ENCODE measurements at places on chromosomes 7 and 10.
A peak's percentile ranks its signal among the peaks of the same experiment; 100 is the strongest.

DNA sequence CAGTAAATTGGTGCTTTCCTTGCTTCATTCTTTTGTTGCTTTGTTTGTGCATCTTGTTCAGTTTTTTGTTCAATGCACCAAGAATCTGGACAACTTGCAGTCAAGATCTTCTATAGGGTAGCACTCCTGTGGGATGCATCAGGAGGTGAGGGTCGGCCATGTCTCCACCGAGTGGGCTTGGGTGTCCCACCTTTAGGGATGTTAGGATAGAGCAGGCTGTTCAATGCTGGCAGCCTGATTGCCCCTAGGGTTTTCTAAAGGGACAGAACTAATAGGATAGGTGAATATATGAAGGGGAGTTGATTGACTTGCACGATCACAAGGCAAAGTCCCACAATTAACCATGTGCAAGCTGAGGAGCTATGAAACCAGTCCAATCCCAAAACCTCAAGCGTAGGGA, 109.9 kb downstream of the GLRX3 start:
- no peak for DNase-seq

- DNase-seq: no peak
Measured at GRCh38 chr10:89043052-89043451, 52.5 kb downstream of the FAS start.

- DNase-seq: peak; percentile 58
Measured at GRCh38 chr10:201328-201771, 66.1 kb downstream of the ZMYND11 start.

GRCh38 chr7:98996150-98996552, 117.8 kb downstream of the TRRAP start:
- no peak for DNase-seq

Measured in astrocyte of the spinal cord (primary cell).